Activated naive CD4-positive, alpha-beta T cell treated with anti-CD3 and anti-CD28 coated beads, Interleukin-2, amount 10 ng/mL, durations not matched to agents 7 days and 5 days (primary cell): ENCODE measurements at places on chromosomes 2 and 18.

DNA sequence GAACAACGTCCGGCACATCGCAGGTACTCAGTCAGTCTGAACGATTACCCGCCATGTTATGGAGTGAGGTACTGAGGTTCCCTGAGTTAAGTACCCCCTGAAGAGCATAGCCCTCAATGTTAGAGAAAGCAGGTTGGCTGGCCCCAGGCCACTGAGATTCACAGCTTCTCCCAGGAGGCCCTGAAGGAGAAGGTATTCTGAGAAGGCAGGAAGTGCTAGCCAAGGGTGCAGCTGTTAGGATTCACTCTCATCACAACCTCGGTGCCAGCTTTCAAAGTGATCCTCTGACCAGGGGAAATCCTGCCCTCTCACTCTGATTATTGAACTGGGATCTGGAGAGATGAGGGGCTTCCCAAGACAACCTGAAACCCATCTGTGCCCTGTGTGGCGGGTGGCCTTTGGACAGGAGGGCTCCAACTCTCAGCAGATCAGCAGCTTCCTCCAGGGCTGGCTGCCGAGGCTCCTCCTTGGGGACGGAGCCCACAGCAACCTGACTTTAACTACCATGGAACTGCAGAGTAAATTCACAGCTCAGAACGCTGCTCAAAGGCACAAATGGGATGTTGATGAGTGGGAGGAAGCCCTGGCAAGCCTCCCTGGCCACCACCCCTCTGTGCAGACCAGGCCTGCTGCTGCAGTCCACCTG, 7.8 kb downstream of the EHD3 start:
- H3K27me3 ChIP-seq: no peaks in the 10 kb centered on the region
- H3K4me3 ChIP-seq: no peak overlapping the region
- H3K27ac ChIP-seq: no peak overlapping the region
- no peak for DNase-seq

DNA sequence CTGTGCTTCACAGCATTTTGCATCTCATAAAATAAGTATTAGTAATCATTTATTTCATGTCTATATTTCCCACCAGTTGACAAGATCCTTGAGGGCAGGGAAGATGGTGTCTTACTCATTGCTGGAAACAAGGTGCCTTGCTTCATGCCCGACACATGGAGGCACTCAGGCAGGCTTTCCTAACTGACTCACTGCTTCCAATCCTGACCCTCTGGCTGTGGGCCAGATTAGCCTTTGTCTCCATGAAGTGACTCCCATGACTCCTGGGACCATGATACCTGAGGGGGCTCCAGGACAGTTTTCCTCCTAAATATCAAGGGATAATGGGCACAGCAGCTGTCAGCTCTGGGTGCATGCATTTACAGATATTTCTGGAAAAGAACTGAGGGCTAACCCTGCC, 275.1 kb downstream of the AGPS start:
- H3K4me3 ChIP-seq: no peak overlapping the region
- DNase-seq: no peak
- peaks cover 4% of the 10 kb centered on the region for H3K27me3 ChIP-seq

DNA sequence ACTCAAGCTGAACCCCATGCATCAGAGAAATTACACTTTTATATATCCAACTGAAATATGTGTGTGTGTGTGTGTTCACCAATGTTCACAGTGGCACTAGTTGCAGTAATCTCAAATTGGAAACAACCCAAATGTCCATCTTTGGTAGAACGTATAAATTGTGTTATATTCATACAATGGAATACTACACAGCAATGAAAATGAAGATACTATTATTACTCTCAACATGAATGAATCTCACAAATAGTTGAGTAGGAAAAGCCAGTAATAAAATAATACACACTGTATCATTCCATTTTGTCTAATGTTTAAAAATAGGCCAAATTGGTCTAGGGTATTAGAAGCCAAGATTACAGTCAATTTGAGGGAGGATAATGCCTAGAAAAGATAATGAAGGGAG, 48.0 kb upstream of the NFE2L2 start:
- peaks cover 5% of the 10 kb centered on the region for H3K27me3 ChIP-seq
- no peak for DNase-seq
- no peak overlapping the region for H3K4me3 ChIP-seq
- peaks cover 27% of the 10 kb centered on the region for H3K4me1 ChIP-seq
- no peak overlapping the region for H3K27ac ChIP-seq
- peaks cover 4% of the 10 kb centered on the region for H3K36me3 ChIP-seq

DNA sequence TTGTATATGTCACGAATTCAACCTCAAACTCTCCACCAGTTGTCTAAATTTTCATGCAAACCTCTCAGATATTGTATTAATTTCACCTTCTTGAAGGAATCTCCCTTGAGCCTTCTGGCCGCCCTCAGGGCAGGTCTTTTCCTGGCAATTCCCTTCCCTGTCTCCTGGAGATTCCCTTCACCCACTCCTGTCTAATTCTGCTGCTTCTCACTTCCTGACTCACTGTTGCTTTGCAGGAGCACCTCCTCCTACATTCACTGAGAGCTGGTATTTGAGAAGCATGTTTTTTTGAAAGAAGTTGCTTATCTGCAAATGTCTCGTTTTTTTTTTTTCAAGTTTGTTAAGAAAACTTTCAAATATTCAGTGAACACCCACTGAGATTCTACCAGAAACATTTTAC, 79.9 kb upstream of the OTOS start:
- H3K36me3 ChIP-seq: no peaks in the 10 kb centered on the region
- H3K4me3 ChIP-seq: no peak overlapping the region
- H3K27ac ChIP-seq: no peak overlapping the region

GRCh38 chr2:226337941-226338600, 461.5 kb downstream of the IRS1 start:
- H3K4me3 ChIP-seq: no peak overlapping the region
- no peak for DNase-seq
- no peaks in the 10 kb centered on the region for H3K4me1 ChIP-seq
- no peak overlapping the region for H3K27ac ChIP-seq
- H3K36me3 ChIP-seq: no peaks in the 10 kb centered on the region
- H3K27me3 ChIP-seq: peaks cover 4% of the 10 kb centered on the region

DNA sequence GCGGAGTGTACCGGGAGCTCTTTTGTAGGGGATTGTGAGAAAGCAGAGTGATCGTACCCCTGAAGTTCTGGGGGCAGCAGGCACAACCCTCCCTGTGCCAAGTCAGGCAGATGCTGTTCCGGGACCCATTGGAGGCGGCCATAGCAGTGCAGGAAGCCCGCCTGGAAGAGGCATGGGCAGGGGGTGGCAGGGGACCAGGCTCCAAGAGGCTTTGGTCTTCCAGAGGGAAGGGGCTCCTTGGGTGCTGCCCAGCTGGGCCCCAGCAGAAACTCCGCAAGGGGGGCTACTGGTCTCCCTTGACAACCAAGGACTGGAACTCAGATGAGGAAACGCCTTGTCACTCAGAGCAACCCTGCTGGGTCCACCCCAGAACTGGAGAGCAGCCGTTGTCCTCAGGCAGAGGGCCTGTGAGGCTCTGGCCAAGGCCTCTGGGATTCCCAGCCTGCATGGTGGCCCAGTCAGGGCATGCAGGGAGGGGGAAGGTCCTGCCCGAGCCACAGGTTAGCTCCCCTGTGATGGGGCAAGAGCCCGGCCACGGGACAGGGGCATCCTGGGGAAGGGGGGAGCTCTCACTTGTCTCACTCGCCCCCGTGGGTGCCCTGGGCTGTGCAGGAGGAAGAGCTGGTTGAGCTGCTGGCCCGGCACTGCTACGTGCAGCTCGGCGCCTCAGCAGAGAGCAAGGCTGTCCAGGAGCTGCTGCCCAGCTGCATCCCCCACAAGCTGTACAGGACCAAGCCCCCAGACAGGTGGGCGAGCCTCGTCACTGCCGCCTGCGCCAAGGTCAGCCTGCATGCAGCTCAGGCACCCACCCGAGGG, 21.0 kb upstream of the GPR17 start:
- no peaks in the 10 kb centered on the region for H3K4me1 ChIP-seq
- peaks cover 22% of the 10 kb centered on the region for H3K27me3 ChIP-seq
- DNase-seq: peak; percentile 13
- no peaks in the 10 kb centered on the region for H3K36me3 ChIP-seq
- no peak overlapping the region for H3K27ac ChIP-seq

- DNase-seq: no peak
- no peak overlapping the region for H3K4me3 ChIP-seq
- no peaks in the 10 kb centered on the region for H3K4me1 ChIP-seq
- H3K27ac ChIP-seq: no peak overlapping the region
These were observed 388.0 kb upstream of the SYT4 start for GRCh38 chr18:43665105-43665788.

GRCh38 chr18:13457327-13457726, 238.8 kb downstream of the LDLRAD4 start:
- no peaks in the 10 kb centered on the region for H3K27me3 ChIP-seq
- peaks cover 50% of the 10 kb centered on the region for H3K4me1 ChIP-seq
- no peak for DNase-seq
- H3K4me3 ChIP-seq: no peak overlapping the region
- H3K27ac ChIP-seq: peak overlapping the region; percentile 58

DNA sequence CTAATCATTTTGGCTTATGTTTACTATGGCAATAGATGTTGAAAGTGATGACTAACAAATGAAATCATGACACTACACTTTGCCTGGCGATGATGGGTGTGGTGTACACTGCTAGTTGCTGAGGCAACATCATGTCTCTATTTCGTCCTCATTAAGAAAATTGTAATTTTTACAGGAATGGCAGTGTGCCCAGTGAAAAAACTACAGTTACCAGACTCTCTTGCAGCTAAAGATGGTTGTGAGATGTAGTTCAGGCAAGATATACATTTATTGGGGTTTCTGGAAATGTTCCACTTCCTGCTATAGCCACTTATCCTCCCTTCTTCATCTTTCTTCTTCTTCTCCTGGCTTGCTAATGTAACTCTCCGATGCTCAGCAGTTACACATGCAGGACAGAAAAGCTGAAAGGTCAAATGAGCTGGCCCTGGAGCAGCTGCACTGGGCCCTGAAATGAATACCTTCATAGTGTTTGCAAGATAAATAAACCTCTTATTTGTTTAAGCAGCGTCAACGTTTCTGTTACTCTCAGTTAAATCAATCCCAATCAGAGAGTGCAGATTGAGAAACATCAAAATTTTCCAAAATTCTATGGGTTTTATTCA, 46.0 kb downstream of the SOCS6 start:
- H3K27ac ChIP-seq: no peak overlapping the region
- no peak overlapping the region for H3K4me3 ChIP-seq
- no peaks in the 10 kb centered on the region for H3K4me1 ChIP-seq

DNA sequence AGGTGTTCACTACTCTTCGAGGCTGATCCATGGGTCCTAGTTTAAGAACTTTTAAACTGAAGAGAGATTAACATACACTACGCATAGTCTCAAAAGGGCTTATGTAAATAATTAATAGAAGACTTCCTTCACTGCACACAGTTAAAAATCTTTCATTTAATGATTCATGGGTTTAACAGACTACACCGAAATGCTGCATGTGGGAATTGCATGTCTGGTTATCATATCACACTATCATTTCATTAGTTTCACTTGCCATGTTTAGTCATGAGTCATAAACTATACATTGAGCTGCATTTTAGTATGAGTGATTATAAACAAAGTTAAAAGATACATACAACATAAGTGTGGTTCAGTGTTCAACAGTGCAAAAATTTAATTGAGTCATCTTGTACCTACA, 31.2 kb downstream of the GLS start:
- H3K27me3 ChIP-seq: no peaks in the 10 kb centered on the region
- no peak overlapping the region for H3K27ac ChIP-seq
- H3K36me3 ChIP-seq: peaks cover 39% of the 10 kb centered on the region
- DNase-seq: no peak

GRCh38 chr2:106869512-106870275, 16.3 kb downstream of the ST6GAL2 start:
- no peak overlapping the region for H3K4me3 ChIP-seq
- H3K4me1 ChIP-seq: no peaks in the 10 kb centered on the region
- H3K27me3 ChIP-seq: no peaks in the 10 kb centered on the region
- H3K36me3 ChIP-seq: no peaks in the 10 kb centered on the region
- H3K27ac ChIP-seq: no peak overlapping the region

GRCh38 chr18:33052886-33053285, 280.1 kb upstream of the KLHL14 start:
- no peaks in the 10 kb centered on the region for H3K4me1 ChIP-seq
- no peaks in the 10 kb centered on the region for H3K27me3 ChIP-seq
- H3K36me3 ChIP-seq: no peaks in the 10 kb centered on the region
- no peak overlapping the region for H3K27ac ChIP-seq
- no peak for DNase-seq
- no peak overlapping the region for H3K4me3 ChIP-seq

GRCh38 chr2:9288233-9288632, 81.6 kb downstream of the ASAP2 start:
- H3K27ac ChIP-seq: no peak overlapping the region
- no peaks in the 10 kb centered on the region for H3K4me1 ChIP-seq
- H3K27me3 ChIP-seq: peaks cover 33% of the 10 kb centered on the region

- H3K36me3 ChIP-seq: no peaks in the 10 kb centered on the region
- H3K4me3 ChIP-seq: no peak overlapping the region
- peaks cover 2% of the 10 kb centered on the region for H3K4me1 ChIP-seq
- DNase-seq: no peak
- peaks cover 5% of the 10 kb centered on the region for H3K27me3 ChIP-seq
- no peak overlapping the region for H3K27ac ChIP-seq
These were observed 110.2 kb upstream of the THOC1 start for GRCh38 chr18:378079-378478.

DNA sequence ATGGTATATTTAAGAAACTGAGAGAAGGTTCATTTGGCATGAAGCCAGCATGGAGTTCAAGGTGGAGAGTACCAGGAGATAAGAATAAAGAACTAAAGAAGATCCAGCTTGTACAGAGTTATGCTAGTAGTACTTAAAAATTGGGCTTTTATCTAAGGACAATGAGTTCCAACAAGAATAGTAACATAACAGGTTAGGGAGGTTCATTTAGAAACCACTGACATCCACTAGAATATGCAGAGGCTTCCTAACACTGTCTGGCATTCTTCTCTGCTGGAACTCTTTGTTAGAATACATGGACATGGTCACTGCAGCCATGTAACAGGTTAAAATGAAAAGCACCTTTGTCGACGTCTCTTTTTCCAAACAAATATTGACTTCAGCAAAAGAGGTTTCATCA, 42.6 kb upstream of the DSC1 start:
- no peaks in the 10 kb centered on the region for H3K4me1 ChIP-seq
- no peaks in the 10 kb centered on the region for H3K27me3 ChIP-seq
- no peaks in the 10 kb centered on the region for H3K36me3 ChIP-seq
- no peak overlapping the region for H3K4me3 ChIP-seq
- H3K27ac ChIP-seq: no peak overlapping the region

DNA sequence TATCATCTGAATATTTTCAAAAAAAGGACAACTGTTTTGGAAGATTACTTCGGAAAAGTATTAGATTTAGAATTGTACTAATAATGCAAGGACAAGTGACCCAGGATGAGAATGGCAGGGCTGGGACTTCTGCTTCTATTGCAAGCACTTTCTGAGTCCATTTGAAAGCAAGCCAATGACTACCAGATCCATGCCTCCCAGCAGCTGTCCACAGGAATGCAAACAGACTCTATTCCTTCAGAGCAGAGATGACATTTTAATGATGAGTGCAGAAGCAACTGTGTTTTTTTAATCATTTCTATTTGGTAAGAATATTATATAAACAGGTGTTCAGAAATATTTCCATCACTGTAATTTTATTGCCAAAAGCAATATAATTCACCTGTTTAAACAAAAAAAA, 456.7 kb downstream of the SOX11 start:
- no peak for DNase-seq
- H3K27ac ChIP-seq: no peak overlapping the region
- no peaks in the 10 kb centered on the region for H3K27me3 ChIP-seq
- no peaks in the 10 kb centered on the region for H3K36me3 ChIP-seq
